T-helper 22 cell (primary cell): ENCODE measurements at places on chromosomes 1 and 21.

DNA sequence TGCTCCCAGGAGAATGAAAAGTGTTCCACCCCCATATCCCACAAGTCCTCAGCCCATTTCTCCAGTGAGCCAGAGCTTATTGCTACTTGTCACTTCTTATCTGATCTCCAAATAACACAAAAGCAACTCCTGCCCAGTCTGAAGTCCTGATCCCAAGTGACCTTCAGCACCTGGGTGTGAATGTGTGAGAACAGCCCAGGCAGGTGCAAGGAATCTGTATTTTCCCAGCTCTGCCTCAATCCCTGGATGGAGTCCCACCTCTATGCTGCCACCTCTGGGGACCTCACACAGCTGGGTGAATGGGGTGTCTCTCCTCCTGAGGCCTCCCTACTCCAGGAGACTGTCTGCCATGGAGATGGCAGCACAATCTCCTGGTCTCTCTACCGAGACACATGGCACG lies 402.4 kb upstream of the PROX1 start:
- DNase-seq: no peak

DNA sequence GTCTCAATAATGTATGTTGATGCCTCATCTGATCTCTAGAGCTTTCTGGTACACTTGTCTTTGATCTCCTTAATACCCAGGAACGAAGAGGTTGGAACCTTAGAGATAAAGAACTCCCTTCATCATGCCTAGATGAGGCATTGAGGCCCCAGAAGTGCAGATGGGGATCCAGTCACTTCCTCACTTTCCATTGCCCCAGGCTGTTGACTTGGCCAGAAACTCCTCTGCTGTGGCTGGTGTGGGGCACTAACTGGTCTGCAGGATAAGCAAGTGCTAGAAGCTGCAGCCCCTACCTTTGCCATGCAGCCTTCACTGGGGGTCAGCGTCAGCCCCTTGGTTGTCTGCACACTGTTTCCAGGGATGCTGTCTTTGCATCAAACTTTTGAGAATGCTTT lies 49.9 kb downstream of the STUM start:
- no peak for DNase-seq

DNA sequence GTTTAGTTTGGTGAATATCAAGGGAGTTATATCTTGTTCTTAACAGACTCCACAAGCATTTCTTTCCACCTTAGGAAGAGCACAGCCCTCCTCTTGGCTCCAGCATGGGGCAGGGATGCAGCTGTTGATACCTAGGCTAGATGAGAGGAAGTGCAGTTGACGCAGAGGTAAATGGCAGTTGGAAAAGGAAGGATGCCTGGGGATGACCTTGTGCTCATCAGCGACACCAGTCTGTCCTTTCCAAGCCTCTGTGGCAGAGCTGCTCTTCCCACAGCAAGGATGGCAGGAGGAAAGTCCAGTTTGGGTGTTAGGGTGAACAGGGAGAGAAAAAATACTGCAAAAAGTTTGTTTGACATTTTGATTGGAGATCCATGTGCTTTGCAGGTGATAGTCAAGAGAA lies 6.2 kb downstream of the PROX1 start:
- DNase-seq: no peak

DNA sequence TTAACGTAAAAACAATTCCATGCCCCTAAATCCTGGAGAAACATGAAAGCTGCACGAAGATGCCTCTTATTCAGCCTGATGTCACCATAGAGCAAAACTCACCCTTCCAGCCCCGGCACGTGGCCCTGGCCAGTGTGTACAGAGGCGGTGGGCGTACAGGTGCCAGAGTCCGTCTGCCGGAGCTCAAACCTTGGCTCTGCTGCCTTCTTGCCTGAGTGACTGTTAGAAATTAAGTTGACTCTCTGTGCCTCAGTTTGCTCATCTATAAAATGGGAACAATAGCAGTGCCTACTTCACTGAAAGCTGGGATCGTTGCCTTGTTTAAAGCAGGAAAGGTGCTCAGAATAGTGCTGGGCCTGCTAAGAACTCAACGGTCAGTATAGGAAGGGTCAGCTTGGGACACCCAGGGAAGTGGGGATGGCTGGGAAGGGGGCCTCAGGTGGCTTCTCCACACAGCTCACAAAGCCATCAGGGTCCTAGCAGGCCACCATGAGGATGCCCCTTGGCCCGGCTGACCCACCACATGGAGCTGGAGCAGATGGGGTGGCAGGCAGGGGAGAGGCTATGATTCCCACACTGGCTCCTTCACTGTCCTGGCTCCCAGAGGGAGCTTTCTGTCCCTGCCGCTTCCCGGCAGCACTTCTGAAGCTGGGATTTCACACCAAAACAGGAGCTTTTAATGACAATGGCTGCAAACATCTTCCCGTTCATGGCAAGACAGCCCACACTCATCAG lies 237.2 kb downstream of the NPHP4 start:
- DNase-seq: no peak

DNA sequence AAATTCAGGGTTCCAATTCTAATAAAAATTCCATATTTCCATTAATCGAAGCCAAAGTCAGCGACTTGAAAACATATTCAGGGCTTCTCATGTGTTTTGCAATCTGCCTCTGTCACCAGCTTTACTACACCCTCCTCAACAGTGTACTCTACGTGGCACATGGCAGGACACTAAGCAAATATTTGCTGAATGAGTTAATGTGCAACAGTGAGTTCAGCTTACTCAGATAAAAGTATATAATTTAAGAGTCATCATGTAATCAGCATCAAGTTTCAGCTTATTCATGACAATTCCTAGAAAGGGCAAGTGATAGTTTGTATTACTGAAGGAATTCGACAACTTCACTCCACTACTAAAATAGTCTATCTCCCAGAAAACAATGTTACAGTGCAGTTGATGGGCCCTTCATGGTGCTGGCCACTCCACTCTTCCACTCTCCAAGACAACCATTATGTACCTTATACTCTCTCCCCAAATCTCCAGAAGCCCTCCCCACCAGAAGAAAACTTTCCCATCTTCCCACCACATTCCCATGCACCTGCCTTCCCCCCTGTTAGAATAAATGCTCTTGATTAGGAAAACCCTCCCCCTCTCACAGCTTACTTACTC lies 97.3 kb downstream of the TTLL7 start:
- DNase-seq: no peak

- DNase-seq: no peak
Measured at GRCh38 chr1:195740862-195741261, 867.4 kb downstream of the KCNT2 start.

GRCh38 chr1:204003536-204003935 lies 69.4 kb upstream of the SOX13 start:
- DNase-seq: no peak

DNA sequence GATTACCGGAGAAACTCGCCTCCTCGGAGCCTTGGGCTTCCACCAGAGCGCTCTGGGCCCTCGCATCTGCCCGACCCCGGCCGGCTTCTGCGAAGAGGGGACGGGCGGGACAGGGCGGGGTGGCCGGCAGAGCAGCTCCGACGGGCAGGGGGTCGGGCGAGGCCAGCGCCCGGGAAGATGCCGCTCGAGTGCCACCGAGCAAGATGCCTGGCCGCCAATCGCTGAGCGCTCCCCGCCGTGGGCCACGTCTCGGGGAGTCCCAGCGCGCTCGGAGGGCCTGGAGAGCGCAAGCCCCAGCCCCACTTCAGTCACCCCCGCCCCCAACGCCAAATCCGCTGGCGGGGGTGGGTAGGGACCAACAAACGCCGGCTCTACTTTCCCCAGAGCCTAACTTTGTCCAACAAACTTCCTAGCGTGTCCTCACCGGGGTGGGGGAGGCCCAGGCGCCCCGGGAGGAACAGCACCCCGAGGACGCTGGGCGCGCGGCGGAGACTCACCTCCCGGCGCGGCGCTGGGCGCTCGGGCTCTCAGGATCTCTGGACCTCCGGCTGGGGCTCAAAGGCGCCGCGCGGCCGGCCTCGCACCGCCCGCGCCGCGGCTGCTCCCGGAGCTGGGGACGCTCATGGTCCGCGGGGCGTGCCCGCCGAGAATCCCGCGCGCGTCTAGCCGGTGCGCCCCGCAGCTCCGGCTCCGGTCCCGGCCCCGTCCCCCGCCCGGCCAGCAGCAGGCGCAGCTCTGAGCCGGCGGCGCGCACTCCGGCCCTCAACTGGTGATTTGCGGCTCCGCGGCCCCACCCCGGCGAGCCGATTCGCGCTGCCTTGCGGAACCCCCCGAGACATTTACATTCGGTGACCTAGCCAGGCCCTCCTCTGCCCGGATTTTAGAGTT lies at the start of gene BCAR3:
Gene BCAR3 (minus strand): TSS at position 737 of the 888 bp plus-strand sequence. CDS start 6,907 bp downstream, outside the sequence.
- DNase-seq: no peak

DNA sequence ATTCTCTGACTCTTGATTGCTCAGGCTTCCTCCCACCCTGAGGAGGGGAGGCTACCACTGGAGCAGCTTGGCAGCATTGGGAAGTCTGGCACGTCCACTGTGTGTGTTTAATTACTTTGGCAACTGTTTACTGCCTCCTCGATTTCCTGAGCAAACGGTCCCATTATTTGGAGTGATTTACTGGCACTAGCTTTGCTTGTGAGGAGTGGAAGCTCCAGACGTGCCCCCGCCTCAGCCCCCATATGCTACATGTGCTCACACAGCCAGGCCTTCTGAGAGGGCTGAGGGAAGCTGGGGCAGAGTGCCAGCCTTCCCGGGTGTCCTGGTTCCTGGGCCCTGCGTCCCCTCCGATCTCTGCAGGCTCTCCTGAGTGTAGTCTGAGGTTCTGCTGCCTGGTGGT lies 306.2 kb downstream of the PTPRU start:
- DNase-seq: no peak

- no peak for DNase-seq
Measured at GRCh38 chr1:64476251-64476952, 6.5 kb downstream of the CACHD1 start.

DNA sequence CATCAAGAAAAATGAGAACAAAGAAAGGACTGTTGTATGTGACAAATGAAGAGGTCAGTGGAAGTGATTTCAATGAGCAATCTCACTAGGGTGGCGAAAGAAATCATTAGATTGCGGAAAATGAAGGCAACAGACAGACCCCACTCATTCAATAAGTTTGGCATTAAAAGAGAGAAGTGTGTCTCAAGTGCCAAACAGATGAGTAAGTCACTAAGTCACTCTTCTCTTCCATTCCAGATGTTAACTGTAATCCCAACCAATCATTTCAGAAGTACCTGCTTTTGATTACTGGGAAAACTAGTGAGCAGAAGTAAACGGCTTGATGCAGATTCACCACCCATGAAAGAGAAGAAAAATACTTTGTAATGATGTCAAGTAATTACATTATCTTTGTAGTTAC lies 144.3 kb upstream of the PRMT6 start:
- DNase-seq: no peak

- DNase-seq: no peak
Measured at GRCh38 chr1:97680470-97680869, 240.4 kb downstream of the DPYD start.

- DNase-seq: no peak
Measured at GRCh38 chr1:156796340-156797097, 20.1 kb downstream of the SH2D2A start.

GRCh38 chr1:100053119-100053518 lies 79.6 kb downstream of the SASS6 start:
- no peak for DNase-seq

DNA sequence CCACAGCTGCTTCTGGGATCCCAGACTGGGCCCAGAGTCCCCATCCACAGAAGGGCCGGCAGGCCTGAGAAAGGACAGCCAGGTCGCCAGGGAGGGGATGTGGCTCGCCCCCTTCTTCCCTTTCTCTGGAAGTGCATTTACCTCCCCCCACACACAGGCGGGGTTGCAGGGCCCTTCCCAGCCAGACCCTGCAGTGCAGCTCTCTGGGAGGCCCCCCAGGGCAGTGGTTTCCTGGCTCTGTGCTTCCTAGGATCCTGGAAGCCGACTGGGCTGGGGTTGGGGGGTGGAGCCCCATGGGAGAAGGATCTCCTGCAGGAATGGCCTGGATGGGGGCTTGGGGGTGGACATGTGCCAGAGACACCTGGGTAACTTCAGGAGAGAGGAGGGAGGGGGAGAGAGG lies 4.2 kb upstream of the COL6A1 start:
- DNase-seq: no peak

DNA sequence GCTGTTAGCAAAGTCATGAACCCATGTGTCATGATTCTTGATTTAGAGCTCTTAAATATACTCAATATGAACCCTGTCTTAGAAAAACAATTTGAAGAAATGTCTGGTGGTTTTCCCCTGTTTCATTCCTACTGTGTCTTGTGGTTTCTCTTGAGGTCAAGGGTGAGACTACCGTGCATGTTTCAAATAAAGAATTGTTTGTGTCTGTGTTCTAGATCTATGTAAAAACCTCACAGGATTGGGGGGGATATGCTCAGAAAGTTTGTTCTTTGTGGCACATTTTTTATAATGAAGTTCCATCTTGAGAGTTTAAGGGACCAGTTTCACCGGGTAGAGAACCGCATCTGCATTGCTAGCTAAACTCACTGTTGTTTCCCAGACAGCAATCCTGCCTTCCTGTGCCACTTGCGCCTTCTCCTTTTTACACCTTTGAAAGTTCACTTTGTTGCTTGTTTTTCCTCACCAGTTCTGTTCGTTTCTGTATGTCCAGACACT lies 30.9 kb upstream of the CACYBP start:
- DNase-seq: no peak

GRCh38 chr1:21229246-21230000 lies 52.7 kb upstream of the EIF4G3 start:
- no peak for DNase-seq

DNA sequence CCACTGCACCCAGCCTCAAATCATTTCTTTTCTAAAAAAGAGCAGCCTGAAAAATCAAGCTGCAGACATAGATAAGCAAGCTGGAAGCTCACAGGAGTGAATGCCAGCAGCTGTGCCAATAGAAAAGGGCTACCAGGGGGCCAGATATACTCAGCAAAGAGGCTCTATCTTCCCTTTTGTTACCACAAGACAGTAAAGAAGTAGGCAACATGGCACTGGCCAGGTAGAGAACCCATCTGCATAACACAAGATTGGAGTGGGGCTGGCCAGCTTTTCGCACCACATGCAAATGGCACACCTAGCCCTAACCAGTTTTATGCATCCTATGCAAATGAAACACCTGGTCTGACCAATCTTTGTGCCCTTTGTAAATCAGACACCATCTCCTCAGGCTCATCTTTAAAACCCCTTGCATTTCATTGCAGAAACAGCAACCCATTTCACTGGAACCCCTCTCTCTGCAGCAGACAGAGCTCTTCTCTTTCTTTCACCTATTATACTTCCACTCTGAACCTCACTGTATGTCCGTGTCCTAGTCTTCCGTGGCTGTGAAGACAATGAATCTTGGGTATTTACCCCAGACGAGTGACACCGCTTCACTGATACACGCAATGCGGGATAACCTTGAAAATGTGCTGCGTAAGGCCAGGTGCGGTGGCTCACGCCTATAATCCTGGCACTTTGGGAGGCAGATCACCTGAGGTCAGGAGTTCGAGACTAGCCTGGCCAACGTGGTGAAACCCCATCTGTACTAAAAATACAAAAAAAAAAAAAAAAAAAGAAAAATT lies 15.1 kb downstream of the CASP9 start:
- no peak for DNase-seq

DNA sequence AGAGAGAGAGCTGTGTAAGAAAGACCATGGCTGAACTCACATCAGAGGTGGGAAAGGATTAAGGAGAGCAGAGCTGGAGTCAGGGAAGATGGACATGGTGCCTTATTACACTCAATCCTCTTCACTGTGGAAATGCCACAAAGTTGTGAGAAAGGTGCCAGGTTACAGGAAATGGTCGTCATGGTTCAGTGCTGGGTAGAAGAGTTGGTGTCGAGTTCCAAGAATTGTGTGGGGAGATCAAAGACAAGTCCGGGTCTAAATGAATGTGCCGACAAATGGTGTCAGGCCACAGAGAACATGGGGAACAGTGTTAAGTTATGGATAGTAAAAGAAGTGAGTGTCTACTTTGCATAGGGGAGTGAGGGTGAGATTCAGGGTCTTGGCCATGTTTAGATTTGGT lies 40.9 kb downstream of the LAMC2 start:
- DNase-seq: no peak
